Activated CD4-positive, alpha-beta T cell treated with anti-CD3 and anti-CD28 coated beads, Interleukin-2, amount 50 U/mL, for 4 hours (primary cell): ENCODE measurements at places on chromosomes 16 and 17.

DNA sequence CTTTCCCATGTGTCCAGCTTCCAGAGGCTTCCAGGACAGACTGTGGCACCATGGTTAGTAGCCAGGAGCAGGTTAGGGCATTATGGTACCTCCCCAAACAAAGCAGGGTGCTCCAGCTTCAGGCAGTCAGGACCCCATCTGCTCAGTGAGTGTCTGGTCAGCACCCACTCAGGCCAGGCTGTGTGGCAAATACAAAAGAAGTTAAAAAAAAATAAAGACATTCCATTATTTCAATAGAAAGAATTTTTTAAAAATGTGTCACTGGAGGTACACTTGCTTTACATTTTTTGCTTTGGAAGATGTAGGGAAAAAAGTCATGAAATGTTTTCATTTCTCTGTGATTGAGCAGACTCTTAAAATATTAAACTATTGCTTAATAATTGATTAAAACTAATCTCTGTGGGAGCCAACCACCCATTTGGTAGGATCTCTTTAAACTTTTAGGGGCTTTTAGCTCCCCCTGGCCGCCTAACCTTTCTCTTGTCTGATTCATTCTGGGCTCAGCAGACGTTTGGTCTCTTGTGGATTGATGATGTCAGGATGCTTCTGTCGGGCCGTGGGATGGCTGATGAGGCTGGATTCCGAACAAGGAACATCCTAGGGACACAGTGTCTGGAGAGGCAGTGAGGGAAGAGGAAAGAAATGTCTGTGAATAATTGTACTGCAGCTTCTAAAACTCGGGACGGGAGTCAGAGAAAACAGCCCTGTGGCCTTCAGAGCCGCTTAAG, 28.4 kb upstream of the NPTX1 start:
- no peak for DNase-seq

DNA sequence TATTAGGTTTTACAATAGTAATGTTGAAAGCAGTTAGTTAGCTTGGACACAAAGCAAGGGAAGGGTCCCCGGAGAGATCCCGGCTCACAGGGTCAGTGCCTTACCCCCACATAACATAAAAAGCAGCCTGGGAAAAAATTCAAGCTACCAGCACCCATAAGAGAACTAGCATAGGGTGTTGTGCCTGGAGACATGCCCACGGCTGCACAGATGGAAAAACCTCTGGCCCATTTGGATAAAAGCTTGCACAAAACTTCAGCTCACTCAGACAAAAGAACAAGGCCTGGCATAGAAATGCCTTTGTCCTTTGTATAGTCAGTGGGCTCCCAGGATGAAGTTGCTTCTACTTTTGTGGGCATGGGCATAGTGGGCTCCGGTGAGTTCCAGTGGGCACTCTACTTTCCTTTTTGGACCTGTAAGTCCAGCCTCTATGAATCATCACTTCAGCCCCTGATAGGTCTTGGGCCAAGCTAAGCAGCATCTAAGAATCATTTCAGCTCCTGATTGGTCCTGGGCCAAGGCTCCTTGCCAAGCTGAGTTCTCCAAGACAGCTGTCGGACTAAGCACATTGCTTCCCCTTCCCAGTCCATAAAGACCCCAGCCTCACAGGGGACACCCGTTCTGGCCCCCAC, 1.3 kb upstream of the RDM1 start:
- no peak for DNase-seq

GRCh38 chr16:87436225-87437172, 44.4 kb downstream of the MAP1LC3B start:
- DNase-seq: no peak

DNA sequence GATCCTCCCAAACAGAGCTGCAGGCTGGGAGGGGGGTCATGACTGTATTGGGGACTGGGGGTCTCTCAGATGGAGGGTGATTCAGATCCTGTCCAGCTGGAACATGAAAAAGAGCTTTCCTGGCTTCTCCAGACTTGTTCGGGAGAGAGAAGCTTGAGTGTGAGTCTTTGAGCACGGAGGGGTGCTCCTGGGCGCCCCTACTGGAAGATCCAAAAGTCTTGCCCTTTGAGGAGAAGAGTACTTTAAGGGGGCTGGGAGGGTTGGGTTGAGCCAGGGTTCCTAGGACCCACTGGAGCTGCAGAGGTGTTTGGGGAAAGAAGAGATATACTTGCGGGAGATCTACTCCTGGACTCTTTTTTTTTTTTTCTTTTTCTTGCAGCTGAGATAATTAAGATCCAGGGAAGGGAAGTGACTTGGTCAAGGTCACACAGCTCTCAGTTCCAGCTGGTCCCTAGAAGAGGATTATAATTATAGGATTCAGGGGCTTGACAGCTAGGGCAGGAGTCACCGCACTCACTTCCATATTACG, 8.4 kb downstream of the RARA start:
- DNase-seq: peak; percentile 47

DNA sequence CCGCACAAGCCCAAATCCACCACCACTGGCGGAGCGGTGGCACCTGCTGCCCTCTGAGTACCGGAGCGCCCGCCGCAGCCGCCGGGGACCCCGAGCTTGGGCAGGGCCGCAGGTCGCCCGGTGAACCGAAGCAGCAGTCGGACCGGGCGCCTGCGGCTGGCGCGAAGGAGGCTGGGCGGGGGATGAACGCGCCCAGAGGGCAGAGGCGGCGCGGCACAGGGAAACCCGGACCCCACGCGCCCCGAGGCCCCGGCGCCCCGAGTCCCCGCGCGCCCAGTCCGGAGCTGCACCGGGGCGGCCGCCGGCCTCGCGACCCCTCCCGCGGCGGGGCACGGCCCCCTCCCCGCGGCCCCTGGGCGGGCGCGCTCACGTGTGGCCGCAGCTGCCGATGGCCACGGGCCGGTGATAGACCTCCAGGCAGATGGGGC, 393 bp downstream of the RNF166 start:
- DNase-seq: no peak

DNA sequence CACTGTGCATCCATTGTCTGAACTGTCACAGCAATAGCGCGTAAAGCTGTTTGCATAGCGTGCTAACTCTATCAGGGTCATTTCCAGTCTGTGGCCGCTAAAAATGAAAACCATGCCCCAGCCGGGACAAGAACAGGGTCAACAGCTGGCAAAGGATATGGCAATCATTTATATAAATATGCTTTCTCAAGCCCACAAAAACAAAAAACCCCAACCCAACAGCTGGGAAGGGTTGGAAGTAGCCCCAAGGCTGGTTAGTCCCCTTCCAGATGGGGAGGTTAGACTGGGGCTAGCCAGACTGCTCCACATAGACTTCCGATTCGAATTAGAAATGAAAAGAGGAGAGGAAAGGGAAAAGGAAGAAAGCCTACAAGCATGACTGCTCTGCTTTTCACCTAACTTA, 203.3 kb upstream of the TBX2 start:
- DNase-seq: no peak

GRCh38 chr17:29613856-29614255, 8.9 kb downstream of the CORO6 start:
- no peak for DNase-seq

GRCh38 chr16:81455006-81455405, 10.4 kb downstream of the CMIP start:
- no peak for DNase-seq

GRCh38 chr16:81996664-81997509, 14.4 kb downstream of the SDR42E1 start:
- no peak for DNase-seq

DNA sequence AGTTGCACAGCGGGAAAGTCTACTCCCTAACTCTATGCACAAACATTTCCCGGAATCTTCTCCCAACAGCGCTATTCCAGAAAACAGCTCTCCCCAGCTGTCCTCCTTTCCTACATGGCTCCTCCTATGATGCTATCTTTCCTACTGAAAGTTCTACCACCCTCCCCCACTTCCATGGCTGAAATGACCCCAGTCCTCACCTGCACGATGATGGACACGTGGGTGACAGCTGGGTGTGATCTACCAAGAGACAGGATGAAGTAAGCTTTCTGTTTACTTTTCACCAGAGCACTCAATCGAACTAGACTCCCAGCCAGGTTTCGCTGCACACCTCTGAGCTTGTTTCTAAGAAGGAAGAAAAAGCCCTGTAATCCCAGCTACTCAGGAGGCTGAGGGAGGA, 10.7 kb downstream of the CTC1 start:
- DNase-seq: no peak

DNA sequence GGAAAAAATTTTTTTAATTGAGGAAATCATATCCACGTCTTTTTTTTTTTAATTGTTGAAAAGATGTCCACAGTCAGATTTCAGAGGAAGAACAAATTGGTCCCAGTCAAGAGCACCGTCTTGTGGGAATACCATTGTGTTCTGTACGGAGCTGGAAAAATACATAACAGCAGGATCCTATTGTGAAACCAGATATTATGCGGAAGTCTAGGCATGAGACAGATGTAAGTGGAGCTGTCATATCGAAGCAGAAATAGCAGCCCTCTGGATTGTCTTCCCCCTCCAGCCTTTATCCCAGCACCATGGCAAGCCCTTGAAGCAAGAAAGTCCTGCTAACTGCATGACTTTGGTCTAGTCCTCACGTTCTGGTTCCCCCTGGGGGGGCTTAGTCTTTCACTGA, 391.6 kb upstream of the ASIC2 start:
- DNase-seq: no peak

DNA sequence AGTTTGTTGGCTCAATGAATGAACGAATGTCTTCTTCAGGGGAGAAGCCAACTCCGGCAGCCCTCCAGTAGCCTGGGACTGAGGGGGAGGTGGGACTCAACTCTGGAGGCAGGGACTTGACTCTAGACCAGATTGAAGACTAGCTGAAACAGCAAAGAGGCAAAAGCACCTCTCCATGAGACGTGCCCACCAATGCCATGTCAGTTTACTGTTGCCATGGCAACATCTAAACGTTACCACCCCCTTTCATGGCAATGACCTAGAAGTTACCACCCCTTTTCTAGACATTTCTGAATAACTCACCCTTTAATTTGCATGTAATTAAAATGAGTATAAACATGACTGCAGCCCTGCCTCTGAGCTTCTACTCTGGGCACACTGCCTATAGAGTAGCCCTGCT, 91.8 kb downstream of the ASIC2 start:
- DNase-seq: no peak

DNA sequence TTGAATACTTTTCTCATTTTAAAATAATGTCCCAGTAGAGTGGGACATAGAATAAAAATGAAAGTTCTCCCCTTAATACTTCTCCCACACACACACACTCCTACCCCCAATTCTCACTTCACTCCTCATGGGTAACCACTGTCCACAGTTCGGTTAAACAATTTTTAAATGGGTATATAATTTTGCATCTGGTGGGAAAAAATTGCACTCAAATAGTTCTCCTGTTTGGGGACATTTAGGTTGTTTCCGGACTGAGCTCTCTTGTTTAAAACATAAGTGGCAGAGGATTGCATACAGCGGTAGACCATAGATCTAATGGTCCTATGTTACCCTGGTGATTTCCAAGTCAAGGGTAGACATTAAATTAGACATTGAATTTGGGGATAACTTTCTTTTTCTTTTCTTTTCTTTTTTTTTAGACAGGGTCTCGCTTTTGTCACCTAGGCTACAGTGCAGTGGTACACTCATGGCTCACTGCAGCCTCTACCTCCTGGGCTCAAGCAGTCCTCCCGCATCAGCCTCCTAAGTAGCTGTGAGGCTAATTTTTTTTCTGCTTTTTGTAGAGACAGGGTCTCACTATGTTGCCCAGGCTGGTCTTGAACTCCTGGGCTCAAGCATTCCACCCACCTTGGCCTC, 138.3 kb downstream of the SOCS1 start:
- no peak for DNase-seq

GRCh38 chr16:68342620-68343019, 31.8 kb downstream of the PRMT7 start:
- no peak for DNase-seq

- peak; percentile 87 for DNase-seq
These were observed at the start of gene AMDHD2 for GRCh38 chr16:2520097-2520783. AMDHD2 (plus strand) TSS chr16:2520371; CDS start chr16:2520459, 88 bp downstream.

GRCh38 chr17:38454532-38454931, 26.3 kb downstream of the ARHGAP23 start:
- DNase-seq: no peak
